SK-N-MC (cell line): ENCODE measurements at places on chromosomes 7 and 10.

DNA sequence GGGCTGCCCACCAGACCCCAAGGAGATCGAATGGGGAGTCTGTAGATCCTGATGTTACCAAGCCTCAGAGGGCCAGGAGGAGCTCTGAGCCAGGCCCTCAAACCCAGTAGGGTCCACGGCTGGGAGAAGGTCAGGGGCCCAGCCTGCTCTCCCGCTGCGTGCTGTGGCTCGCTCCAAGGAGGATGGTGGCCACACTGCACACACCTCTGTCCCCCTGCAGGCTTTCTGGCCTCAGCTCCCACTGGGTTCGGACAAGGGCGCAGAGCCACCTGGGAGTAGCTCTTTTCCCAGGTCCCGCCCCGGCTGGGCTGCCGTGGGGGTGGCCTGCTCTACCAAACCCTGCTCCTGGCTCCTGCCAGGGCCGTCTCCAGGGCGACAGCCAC is 175.8 kb downstream of the ZNF248 start:
- DNase-seq, result no peak

DNA sequence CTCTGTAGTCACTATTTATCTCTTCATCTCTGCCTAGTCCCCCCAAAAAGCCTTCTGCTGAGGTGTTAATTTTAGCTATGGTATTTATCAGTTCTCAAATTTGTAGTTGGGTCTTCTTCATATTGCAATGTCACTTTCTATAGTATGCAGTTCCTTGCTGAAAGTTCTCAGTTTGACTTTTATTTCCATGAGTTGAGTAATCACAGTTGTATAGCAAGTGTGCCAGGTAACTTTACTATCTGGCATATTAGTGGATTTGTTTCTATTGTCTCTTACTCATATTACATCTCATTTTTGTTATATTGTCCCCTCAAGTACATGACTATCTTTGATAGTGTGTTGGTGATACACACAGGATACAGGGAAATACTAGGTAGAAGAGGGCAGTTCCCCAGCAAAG is 152.8 kb downstream of the CUBN start:
- DNase-seq, result no peak

DNA sequence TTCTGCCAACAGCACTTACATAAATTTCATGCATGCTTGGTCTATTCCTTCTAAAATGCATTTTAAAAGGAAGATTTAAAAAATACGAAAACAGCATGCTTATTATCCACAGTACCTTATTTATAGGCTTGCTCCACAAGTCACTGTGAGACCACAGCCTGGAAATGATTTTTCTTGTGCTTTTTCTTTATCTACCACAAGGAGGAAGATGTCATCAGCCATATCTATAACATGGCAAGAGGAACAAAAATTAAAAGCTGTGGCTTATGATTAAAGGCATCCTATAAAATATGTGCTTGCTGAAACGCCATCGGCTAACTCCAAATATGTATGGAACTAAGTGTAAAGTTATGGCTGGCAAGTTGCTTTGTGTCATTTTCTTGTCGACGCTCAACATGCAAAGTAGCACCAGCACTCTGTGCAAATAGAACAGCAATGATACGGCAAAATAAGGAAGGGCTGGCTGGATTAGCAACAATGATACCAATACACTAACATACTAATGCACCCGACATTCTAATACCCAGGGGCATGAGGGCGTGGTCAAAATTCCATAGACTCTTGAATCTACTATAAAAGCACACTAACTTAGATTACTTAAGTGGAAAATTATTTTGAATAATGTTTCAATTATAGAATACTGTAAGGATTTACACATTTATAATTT is 41.2 kb upstream of the AKR1E2 start:
- DNase-seq, result no peak

- DNase-seq, result no peak
Observed at GRCh38 chr10:103145860-103146466, 47.1 kb downstream of the NT5C2 start.

DNA sequence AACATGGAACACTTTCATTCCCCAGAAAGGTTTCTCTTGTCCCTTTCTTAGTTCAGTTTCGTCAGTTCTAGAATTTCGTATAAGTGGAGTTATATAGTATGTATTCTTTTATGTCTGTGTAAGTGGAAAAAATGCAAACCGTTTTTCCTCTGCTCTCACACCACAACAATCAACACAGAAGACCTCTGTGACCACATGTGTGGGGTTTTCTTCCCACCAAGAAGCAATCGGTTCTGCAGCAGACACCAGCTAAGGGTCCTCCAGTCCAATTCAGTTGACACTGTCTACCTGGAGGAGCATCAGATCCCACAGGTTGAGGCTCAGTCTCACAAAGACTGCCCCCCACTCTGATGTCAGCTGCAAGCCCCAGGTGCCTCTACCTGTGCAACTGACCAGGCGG is 6.2 kb downstream of the CDC123 start:
- no peak for DNase-seq

- DNase-seq, result no peak
Observed at GRCh38 chr10:21532694-21533466, 1.2 kb upstream of the MLLT10 start.

DNA sequence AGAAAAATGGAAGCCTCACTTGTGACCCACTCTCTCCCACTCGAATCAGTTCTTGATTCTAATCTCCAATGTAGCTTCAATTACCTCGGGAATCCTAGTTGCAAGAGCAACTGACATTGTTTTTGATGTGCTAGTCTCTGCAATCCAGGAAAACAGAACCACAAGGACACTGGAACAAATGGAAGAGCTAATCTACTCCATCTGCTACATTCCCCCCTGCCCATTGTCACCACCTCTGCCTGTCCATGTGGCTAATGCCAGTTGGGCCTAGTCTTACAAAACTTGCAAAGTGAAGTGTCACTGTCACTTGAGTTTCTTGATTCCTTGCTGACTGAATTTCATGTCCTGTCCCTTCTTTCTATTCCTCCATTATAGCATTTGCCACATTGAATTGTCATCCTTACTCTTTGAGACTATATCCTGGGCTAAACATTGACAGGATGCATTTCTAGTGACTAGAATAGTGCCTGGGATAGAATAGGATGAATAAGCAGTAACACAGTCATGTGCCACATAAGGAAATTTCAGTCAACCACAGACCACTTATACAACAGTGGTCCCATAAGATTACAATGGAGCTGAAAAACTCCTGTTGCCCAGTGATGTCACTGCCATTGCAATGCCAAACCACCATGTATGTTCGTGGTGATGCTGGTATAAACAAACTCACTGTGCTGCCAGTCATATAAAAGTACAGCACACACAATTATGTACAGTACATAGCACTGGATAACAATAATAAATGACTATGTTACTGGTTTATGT is 13.5 kb downstream of the GCC1 start:
- no peak for DNase-seq

GRCh38 chr7:116571552-116571951 is 46.7 kb downstream of the CAV1 start:
- no peak for DNase-seq

DNA sequence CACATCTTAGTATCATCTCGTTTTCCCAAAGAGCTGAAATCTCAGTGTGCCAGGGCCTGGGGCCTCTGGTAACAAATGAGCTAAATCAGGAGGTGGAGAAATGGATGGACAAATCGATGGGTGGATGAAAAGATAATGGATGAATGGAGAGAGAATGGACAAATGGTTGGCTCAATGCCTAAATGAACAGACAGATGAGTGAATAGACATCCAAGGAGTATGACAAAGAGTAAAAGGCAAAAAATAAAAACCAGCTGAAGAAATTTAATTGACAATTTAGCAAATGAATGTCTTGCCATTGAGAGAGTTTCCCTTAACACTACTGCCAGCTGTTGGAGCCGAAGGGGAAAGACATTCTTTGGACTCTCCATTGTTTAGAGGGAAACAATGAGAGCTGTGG is 8.0 kb downstream of the SYCE1 start:
- DNase-seq, result no peak

DNA sequence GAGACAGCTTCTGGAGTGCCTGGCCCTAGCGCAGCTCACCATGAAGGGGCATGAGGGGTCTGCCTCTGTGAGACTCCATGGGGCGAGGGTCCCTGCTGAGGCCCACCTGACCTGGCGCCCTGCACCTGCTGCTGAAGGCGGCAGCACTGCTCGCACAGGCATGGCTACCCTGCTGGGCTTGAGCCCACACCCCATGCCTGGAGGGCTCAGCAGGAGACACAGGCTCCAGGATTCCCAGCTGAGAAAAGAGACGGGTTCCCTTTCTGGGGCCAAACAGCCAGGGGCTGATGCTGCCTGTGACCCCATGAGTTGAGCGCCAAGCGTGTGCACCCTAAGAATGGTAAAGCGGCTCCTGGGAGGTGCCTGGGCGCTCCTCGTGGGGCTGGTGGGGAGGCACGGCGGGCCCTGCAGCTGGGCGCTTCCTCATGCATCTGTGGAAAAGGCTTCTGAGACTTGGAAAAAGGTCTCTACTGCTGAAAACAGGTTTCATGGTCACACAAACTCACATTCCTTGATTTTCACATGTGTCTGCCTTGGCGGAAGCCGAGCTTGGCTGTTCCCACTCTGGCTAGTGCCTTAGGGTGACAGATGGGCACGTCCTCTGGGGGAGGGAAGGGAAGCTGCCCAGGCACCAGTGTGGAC is 233.4 kb downstream of the ZMYND11 start:
- no peak for DNase-seq

- DNase-seq, result no peak
Observed at GRCh38 chr10:33772370-33773252, 438.1 kb upstream of the NRP1 start.
